ENCODE measurements at places on chromosomes 2 and 18.

GRCh38 chr2:147589127-147589526, 255.7 kb upstream of the ACVR2A start:
- DNase-seq, result no peak

GRCh38 chr2:7071916-7072556, 154.8 kb downstream of the RNF144A start:
- DNase-seq, result no peak

GRCh38 chr2:33381301-33381858, 95.1 kb upstream of the RASGRP3 start:
- DNase-seq, result no peak

DNA sequence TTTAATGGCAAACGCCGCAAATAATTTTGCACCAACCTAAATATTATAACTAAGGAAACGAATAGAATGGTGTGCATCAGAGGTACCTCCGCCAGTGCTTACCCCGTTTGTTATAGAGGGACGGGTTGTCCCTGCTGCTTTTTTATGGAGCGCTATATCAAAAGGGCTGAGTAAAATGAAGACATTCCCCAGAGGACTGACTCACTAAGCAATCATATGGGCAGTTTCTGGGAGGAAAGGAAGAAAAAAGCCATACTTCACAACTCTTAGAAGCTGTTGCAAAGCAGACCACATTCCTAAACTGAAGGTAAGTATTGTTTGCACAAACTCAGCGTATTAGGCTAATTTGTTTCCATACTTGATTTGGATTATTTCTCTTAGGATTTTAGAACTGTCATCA, 12.9 kb downstream of the ID2 start:
- DNase-seq, result no peak

GRCh38 chr2:98084151-98084868, 2.7 kb upstream of the VWA3B start:
- DNase-seq, result no peak

GRCh38 chr18:35054401-35054800, 13.2 kb downstream of the MAPRE2 start:
- no peak for DNase-seq

DNA sequence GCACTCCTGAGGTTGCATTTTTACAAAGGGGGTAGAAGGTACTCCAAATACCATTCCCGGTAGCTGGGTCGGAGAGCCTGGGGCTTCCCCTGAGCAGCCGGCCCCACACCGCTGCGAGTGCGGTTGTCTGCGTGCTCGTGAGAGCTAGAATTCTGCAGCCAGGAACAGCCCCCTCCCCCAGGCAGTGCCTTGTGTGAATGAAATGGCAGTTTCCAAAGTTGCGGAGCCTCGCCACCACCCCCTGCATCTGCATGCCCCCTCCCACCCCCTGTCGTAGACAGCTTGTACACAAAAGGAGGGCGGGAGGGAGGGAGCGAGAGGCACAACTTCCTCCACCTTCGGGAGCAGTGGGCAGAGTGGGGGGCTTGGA, 1.1 kb downstream of the MYCN start:
- no peak for DNase-seq

- DNase-seq, result no peak
These were observed 45.6 kb upstream of the ANKRD44 start for GRCh38 chr2:197356136-197356535.

DNA sequence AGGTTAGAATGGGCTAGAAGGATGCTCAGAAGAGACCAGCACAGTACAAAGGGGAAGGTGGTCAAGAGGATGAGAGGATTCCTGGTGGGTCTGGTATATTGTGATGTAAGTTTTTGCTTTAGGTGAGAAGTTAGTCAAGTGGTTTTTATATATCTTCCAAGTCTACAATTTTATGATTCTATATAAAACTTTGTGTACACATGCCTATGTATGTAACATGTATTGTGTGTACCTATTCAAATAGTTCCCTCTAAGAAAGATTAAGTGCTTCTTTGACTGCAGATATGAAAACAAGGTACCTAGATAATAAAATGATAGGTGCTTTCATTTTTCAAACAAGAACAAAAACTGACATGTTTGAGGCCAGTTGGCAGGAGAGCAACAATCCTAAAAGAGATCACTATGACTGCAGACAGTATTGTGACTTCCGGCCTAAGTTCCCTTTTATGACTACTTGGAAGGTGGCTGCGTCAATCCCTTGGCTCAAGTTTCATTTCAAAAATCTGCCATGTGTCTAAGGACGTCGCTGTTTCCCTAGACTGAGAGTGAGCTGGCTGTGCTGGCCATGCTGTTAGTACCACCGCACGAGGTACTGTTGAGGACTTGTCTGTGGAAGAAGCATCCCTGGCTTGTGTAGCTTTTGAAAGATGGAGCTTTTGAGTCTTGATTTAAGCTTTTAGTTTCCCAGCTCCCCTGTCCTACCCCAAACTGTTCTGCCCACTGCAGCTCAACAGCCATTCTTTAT, 123.1 kb downstream of the PRPF40A start:
- DNase-seq, result no peak

GRCh38 chr2:187442378-187442777, 5.7 kb downstream of the CALCRL start:
- no peak for DNase-seq

DNA sequence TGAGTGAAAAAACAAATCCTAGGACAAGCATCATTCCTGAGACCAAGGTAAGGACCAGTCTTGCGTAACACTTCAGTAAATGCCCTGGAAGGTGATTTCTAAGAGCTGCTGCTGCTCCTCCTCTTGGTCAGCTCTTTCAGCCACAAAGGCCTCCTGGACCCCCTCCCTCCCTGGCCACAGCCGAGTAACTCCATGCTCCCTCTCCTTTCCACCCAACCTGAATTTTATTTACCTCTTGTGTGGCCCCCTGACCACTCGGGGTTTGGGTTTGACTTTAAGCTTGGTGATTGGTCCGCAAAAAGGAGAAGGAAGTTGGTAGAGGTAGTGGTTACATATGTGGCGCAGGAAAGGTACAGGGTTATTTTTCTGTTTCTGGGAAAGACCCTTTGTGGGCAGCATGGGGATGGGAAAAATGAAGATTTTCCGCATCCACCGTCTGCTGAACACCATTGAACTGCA, 9.2 kb downstream of the HTRA2 start:
- DNase-seq, result no peak

DNA sequence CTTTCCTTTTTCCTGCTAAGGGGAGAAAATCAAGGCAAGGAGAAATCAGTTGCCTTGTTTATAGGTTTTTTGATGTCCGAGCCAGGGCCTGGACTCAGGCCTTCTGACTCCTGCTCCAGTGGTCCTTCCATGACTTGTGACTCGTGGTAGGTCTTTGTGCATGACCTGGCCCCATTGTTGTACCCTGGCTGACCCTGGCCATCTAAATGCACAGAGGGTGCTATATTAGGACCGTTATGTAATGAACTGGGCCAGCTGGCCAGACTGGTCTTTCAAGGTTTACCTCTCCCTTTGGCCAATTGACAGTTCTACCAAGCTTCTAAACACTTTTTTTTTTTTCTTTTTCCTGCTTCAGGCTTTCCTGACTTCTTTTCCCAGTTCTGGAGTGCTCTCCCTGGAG, 81.1 kb downstream of the SETBP1 start:
- no peak for DNase-seq

DNA sequence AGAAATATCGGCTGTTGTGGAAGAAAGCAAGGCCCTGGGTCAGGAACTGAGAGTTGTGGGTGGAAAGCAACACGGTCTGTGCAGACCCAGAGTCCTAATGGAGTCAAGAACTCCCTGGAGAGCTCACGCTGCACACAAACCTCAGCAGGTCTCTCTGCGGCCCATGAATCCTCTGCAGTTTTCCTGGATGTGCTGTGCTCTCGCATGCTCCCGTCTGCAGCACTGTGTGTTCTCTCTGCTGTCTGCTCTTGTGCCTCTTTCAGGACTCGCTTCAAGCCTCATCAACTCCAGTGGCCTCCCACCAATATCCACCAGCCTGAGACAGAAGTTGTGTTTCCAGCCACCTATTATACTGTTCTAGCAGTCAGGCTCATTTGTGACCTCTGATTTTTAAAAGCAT, 24.3 kb downstream of the RNU4ATAC start:
- DNase-seq, result no peak

DNA sequence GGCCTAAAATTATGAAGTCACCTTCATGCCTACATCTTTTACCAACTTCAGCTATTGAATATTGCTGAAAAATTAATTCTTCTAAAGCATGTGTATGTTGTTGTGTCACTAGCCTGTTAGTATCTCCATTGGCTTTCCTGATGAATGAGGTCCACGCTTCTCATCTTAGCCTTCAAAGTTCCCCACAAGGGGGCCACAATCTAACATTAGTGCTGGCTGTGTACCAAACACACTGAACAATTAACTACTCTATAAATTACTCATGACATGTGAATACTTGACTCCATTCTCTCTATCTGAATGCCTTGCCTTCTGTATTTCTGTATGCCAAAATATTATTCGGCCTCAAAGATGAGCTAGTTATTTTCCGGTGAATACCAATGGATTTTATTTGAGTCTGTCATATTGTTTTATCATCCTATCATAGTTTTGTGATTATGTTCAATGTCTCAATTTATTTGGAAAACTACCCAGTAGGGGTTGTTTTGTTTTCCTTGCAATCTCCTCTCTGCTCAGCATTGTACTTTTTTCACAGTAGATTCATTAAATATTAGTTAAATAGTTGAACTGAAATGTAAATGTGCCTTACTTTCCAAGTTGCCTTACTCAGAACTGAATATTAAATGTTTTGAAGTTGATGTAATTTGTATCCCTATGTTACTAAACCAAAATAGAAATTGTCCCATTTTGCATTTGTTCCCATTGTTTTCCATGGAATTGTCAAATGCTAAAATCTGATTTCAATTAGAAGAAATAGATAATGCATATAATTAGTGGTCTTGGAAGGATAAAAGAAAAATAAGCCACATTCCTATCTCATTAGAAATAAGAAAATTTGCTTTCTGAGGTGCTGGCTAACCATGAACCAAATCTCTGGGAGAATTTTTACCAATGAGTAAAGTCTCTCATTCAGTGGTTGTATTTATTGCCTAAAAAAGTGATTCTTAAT, 208.4 kb upstream of the COL3A1 start:
- DNase-seq, result no peak

GRCh38 chr2:11458753-11459152, 7.2 kb downstream of the E2F6 start:
- DNase-seq, result no peak

DNA sequence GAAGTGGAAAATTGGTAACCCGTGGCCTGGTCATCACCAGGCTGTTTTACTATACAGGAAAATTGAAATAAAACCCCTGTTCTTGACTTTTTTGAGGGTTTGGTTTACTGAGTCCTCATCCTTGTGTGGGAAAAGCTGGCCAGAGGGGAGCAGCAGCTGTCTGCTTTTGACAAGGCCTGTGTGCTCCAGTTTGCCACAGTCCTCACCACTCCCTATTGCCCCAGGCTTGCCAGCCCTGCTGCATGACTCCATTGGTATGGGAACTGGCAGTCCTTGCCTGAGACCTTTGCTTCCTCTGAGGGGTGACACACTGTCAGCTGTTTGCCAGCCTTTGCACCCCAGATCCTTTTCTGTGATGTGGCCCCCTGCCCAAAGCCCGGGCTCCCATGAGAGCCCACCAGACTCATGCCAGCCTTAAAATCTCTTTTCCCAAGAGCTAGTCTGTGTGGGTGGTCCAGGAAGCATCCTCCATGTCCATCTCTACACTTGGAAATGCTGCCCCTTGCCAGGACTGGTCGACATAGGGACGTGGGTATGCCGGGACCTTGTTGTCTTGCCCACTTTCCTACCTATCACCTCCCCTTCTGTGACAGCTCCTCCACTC, 39.0 kb downstream of the GLI2 start:
- DNase-seq, result no peak

DNA sequence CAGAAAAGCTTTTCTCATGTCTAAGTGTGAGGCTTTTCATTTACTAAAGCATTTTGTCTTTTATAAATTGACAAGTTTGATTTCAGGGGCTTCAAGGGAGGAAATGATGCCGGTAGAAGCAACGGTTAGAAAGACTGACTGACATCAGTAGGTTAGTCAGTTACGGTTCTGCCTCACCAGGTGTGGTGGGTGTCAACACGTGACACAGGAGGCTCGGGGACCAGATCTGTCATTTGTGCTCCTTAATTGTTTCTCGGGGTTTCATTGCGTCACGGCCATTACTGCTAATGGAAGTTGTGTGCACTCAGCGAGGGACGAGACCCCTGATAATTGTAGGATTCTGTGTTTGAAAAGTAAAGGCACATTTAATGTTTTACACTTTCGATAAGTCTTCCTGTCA, 18.9 kb upstream of the PTPRM start:
- no peak for DNase-seq

DNA sequence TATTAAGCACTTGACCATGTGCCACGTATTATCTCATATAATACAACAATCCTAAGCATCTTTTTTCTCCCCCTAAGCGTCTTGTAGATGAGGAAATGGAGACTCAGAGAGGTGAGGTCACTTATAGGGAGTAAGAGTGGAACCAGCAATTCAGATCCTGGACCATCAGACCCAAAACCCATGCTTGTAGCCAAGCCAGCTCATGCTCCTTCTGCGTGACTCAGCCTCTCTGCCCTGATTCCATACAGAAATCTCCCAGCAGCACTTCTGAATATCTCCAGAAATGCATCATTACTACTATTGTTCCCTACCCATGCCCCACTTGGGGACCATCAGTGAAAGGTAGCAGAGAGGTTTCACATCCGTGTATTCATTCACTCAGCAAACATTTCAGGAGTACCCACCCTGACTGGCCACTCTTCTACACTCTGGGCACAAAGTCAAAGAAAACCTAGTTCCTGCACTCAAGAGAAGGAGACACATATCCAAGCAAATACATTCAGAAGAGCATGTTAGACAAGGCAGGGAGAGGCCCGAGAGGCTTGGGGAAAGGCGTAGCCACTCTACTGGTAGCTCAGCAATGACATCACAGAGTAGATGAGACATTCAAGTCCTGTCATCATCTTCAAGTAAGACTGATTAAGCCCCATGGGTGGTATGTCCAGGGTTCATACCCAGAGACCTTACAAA, 141.9 kb downstream of the MTCL1 start:
- DNase-seq, result no peak

- no peak for DNase-seq
These were observed 1014.3 kb downstream of the CBLN2 start for GRCh38 chr18:71529703-71530303.

- DNase-seq, result no peak
These were observed 284 bp upstream of the EXOC6B start for GRCh38 chr2:72826156-72826477.
